ENCODE measurements at places on chromosomes 6 and 20.

- peak; percentile 31 for DNase-seq
Observed at GRCh38 chr20:53157443-53158408, 185.6 kb downstream of the TSHZ2 start.

DNA sequence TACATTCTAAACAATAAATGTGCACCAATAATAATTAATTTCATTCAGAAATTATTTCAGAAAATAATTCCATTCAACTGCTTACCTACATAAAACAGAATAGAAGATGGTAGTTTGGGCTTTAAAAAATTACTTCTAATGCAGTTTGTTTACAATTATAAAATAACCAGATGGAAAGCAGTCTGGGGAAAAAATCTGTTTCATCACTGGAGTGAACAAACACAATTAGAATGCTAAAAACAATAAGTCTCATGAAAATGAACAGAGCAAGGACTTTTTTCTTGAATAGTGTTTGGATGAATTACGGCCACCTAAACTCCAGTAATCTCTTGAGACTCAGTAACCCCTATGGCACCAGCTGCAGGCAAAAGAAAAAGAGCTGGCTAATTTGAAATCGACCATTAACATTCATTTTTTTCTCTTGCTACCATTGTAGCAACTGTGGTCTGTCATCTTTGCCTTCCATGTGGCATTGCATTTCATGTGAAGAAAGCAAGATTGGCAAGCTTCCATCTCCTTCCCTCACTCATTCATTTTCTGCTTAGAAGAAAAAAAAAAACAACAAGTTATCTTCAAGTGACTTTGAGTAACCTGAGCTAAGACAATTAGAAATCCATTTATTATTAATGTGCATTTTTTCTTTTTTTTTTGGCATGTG lies 88.4 kb upstream of the CEP85L start:
- DNase-seq: no peak

DNA sequence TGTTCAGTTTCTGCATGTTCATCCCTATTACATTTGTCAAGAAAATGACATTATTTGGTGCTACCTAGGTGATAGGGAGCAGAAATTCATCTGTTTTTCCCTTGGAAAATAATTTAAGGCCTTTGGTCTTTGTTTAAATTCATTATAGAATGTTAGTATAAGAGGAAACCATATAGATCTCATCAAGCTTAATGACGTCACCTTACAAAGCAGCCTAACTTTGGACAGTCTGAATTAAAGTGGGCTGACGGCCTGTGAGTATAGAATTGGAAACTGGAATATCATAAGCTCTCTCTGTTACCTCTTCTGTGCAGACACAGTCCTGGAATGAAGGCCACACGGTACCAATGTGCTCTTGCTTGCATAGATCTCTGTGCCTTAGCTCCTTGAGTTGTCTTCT lies 108.1 kb downstream of the TBC1D7 start:
- no peak for DNase-seq

- no peak for DNase-seq
Observed at GRCh38 chr6:33845031-33845745, 41.4 kb upstream of the MLN start.

DNA sequence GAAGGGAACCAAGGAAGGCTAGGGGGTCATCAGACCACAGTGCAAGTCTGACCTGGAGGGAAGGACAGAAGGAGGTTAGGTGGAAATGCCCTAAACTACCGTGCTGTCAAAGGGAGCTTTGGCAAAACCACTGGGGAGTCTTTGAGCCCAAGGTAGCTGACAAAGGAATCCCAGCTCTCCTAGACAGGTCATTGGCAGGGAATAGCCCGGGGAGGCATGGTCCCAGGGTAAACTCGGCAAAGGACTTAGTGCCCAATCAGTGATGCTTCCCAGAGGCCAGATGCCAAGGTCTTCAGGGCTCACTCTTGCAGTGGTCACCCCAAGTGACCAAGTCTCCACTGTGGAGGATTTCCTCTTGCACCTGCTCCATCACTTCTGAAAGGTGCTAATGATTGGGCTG lies 102.3 kb upstream of the CDYL start:
- DNase-seq: no peak

- DNase-seq: no peak
Observed at GRCh38 chr6:157638779-157639178, 184.3 kb upstream of the SNX9 start.

GRCh38 chr6:16688984-16689636 lies 72.2 kb downstream of the ATXN1 start:
- DNase-seq: no peak

DNA sequence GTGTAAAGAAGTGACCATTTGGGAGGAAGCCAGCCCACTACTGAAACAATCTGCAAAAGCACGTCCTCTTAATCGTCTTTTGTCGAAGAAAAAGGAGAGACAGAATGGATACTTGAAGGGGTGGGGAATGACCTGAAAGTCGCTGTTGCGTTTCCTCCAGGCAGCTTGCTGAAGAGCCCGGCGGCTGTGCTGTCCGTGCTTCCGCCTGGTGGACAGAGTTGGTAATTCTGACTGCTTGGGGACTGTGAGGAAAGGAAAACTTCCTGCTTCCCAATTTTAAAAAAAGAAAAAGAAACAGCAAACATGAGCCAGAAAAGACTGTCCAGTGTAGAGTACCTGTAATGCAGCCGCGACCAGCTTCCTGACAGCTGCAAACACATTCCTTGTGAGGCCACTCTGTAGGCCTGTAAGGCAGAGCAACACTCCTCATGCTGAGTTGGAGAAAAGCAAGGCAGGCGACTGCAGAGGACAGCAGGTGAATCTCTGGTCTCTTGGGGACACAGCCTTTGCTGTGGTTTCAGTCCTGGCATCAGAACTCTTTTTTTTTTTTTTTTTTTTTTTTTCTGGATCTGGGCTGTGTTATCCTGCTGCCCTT lies 251.1 kb upstream of the TBX18 start:
- no peak for DNase-seq

GRCh38 chr6:9307786-9308185 lies 872.4 kb upstream of the SLC35B3 start:
- no peak for DNase-seq

- no peak for DNase-seq
Observed at GRCh38 chr6:14924126-14925024, 321.5 kb upstream of the JARID2 start.

- DNase-seq: no peak
Observed at GRCh38 chr6:17589406-17590096, 10.6 kb upstream of the FAM8A1 start.

- no peak for DNase-seq
Observed at GRCh38 chr6:104527311-104527710, 332.4 kb downstream of the HACE1 start.

DNA sequence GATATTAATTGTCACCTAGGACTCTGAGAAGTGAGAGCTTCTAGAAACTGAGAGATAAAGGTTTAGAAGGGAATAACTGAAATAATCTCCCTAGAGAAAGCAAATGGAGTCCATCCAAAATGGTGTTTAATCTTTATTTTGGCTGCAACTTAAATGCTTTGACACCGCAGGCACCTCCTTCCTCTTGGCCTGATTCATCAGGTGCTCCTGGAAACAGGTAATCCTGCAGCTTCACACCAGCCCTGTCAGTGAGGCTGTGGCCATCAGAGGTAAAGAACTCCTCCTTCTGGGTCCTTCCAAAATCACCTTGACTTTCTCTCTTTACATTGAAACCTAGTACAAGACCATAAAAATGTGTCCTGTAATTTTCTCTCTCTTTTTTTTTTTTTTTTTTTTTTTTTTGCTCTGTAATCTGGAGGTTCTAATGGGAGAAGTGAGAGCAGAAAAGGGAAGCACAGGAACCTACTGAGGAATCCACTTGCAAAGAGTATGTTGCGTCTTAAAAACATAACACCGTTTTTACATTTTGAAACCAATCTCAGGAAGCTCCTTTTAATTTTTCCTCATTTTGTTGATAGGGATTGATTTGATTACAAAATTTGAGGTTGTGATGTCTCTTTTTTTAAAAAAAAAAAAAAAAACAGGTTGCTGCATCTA lies 124.2 kb downstream of the LRRC1 start:
- DNase-seq: no peak

Measured in stimulated activated CD4-positive, alpha-beta T cell treated with anti-CD3 and anti-CD28 coated beads, Interleukin-2, amount 100 ng/mL, for 24 hours (primary cell).